G401 (cell line): ENCODE measurements at places on chromosomes 4 and X.

DNA sequence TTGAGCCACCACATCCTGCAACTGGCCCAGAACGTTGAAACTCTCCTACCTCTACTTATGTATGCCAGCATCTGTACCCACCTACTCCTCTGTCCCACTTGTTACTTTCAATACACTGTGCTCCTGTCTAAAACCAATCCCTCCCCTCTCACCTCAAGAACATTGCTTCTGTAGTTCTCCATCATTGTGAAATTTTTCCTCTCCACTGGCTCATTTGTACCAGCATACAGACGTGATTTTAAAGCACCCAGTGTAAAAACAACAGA is 25.5 kb upstream of the USO1 start:
- no peak for DNase-seq

DNA sequence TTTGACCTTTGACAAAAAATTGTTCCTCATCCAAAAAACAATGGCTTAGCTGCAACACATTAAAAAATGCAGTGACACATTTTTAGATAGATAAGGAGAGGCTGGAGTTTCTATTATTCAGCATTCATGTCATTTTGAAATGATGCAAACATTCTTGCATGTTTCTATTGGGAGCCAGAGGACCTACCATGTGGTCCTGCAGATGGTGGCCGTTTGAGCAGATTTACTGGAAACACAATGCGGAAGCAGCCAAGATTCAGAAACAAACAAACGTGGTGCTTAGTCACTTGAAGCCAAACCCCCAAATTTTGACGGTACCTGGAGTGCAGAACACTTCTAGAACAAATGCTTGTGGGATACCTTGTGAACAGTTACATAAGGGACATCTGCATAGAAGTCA is 456.7 kb downstream of the PCDH18 start:
- no peak for DNase-seq

DNA sequence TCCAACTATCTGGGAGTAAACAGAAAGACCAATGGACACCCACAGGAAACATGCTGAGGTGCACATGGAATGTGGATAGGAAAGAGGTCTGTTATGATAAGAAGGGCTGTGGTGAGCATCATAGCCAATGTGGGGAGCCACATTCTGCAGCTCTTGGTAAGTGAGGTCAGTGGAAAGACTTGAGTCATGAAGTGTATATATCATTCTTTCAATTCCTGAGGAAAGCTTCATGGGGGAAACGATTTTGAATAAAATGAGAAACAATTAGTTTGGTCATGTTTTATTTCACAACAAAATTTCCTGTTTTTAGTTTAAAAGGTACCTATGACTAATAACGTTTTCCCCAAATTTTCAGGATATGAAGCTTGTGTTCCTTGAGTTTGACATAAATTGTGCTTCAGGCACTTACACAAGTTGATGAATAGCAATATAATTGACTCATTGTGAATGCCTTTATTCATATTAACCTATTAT is 41.4 kb upstream of the RASSF6 start:
- DNase-seq = no peak

GRCh38 chr4:137528673-137529072 is 3.6 kb downstream of the PCDH18 start:
- DNase-seq = no peak

DNA sequence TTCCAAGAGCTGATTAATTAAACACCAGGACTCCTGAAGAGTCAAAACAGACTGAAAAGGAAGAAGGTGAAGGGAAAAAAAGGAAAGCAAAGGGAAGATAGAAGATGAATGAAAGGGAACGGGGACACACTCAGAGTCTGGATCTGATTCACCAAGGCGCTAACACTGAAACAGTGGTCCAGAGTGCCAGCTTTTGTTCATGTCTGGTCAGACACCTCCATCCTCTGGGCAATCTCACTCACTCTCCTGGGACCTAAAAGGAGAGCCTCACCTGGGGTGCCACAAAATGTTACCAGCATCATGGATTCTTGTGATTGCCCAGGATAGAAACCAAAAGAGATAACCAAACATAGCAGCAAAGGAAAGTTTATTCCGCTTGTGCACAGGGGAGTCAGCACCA is 120.3 kb upstream of the AFF2 start:
- no peak for DNase-seq
